ENCODE measurements at places on chromosomes 16 and 17.

- no peak for DNase-seq
These were observed 42.6 kb downstream of the TSC2 start for GRCh38 chr16:2090481-2090776.

GRCh38 chr16:1362807-1363206 lies 11.1 kb downstream of the GNPTG start:
- no peak for DNase-seq

DNA sequence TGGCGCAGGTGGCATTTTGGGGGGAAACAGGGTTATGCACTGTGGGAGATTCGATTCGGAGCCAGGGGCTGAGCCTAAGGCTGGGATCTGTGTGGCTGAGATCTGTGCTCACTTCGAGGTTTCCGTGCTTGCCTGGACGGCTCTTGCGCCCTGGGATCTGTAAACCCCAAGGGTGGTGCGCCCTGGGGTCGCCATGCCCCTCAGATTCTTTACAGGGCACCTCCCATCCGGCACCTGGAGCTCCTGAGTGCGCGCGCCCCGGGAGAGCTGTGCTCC lies 377 bp downstream of the SLC13A5 start:
- no peak for DNase-seq

- no peak for DNase-seq
These were observed 206.5 kb upstream of the IRX3 start for GRCh38 chr16:54493061-54493460.

GRCh38 chr16:1642148-1642547 lies 30.0 kb downstream of the CRAMP1 start:
- no peak for DNase-seq

DNA sequence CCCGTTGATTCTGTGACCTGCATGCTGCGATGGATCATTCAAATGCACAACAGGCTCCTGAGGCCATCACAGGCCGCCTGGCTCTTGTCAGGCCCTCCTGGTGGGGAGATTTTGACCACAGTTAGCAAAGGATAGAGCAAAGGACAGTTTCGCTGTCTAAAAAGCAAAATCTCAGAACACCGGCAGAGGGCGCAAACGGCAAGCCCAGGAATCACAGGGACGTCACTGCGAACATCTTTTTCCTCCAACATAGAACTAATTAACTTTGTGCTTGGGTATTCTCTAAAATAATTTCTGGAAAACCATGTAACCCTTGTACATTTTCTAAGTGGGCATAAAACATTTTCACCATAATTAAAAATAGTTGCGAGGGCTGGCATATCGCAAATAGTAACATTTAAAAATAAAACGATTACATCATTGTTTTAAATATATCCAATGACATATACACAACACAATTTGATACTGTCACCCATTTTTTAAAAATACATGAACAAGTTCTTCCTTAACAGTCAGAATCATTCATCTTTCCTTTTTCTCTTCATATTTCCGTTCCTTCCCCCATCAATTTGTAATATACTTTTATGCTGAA lies 19.7 kb upstream of the SLC47A1 start:
- peak; percentile 77 for DNase-seq

DNA sequence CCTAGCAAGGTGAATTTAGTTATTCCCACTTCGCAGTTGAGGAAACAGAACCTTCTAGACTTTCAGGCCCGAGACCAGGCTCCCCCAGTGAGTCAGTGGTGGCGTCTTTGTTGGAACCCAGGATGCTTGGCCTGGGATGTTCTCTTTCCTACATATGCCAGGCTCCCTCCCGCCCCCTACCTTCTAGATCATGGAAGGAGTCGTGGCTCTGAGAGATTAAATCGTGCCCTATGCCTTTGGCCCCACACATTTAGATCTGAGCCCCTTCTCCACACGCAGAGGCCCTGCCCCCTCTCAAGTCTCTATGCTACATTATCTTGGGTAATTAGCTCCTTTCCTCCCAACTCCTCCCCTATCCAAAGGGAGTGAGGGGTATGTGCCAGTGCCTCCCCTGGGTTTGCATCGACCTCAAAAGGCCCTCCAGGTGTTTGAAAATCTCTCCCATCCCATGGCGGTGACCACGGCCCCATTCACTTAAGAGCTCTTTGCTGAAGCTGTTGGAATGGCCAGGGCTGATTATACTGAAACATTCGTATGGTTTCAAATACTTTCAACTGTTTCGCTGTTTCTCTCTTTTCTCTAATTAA lies 3.0 kb downstream of the NGFR start:
- DNase-seq: no peak

- DNase-seq: no peak
These were observed 317.2 kb upstream of the ZFHX3 start for GRCh38 chr16:73365016-73365551.

GRCh38 chr16:67212766-67213165 lies 13.8 kb downstream of the ELMO3 start:
- no peak for DNase-seq

- DNase-seq: no peak
These were observed 40.7 kb upstream of the SLC6A2 start for GRCh38 chr16:55615071-55615470.

DNA sequence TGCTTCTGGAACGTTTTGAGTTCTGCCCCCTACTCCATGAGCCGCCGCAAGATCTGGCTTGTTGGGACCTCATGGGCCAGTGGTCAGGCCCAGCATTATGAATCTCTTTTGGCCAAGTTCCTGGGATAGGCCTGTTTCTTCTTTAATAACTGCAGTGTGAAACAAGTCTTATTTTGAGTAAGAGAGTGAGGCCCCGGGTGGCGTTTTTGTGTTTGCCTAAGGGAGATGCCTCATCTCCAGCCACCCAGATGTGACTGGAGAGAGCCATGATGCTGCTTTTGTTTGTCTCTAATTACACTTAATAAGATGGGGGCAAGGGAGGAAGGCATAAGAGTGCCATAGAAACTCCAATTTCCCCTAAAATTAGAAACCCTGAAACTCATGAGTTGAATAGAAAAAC lies 39.8 kb downstream of the KSR1 start:
- no peak for DNase-seq

- DNase-seq: no peak
These were observed 61.9 kb upstream of the GSE1 start for GRCh38 chr16:85550953-85551924.

DNA sequence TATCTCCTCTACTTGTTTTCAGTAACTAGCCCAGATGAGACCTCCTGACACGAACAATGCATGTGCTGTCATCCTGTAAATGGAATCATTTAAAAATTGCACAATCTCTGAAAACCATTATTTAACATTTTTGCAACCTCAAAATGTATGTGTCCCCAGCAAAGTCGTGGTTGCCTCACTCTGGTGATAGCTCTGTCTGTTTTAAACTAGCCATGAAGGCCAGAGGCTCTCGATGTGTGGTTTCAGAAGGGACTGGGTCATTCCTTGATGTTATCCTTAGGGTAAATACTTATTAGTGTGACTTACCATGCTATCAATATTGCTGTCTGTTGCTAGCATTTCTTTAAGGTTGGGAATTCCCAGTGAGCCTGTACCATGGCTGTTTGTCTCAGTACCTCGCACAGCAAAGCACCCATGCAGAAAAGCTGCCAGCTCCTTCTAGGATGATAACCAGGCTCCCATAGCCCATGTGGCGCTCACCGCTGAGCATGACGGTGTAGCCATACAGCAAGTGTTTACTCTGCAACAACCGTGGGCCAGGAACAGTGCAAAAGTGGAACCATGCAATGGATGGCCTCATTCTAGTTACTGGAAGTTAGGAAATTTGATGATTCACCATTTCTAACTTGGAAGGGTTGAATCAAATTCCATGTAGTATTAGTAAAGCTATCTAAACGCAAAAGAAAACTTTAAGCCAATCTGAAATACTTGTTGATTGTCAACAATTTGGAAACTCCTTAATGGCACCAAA lies 2.9 kb upstream of the PGS1 start:
- no peak for DNase-seq

GRCh38 chr17:78672871-78673371 lies 95.7 kb upstream of the DNAH17 start:
- DNase-seq: no peak

DNA sequence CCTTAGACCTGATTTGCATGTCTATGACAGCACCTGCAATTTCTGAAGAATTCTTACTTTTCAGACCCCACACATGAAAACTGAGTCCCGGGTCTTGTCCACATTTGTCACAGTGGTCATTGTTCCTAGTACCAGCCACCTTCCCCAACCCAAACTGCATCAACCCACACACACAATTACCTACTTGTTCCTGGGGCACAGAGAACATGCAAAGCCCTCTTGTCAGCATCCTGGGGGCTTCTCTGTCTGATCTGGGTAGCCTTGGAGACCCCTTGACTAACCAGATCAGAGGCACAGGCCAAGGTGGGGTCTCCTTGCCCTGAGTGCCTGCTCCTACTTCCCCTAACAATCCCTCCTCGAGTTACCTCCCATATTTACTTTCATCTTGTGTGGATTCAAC lies 36.7 kb upstream of the PIK3R6 start:
- DNase-seq: peak; percentile 7

DNA sequence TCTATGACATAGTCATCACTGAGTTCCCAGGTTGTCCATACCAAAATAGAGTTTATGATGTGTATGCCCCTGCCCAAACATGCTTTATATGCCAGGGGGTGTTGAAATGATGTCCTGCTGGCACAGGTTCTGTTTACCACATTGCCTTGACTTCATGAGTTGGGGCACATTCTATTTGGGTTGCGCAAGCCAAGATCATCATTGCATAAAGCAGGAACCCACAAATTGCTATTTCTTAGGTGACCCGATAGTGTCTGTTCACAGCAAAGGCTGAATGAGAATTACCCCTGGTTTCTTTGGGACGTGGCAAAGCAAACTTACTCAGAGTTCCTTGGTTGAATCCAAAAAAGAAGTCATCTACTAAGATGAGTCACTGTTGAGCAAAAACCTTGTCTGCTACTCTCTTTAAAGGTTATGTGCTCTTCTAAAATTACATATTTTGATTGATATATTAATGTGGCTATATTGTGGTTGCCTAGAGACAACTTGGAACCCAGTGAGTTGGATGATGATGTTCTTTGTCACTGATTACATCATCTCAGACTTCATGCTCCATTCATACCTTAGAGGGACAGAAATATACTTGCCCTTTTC lies 912.6 kb upstream of the SOX9 start:
- DNase-seq: no peak

DNA sequence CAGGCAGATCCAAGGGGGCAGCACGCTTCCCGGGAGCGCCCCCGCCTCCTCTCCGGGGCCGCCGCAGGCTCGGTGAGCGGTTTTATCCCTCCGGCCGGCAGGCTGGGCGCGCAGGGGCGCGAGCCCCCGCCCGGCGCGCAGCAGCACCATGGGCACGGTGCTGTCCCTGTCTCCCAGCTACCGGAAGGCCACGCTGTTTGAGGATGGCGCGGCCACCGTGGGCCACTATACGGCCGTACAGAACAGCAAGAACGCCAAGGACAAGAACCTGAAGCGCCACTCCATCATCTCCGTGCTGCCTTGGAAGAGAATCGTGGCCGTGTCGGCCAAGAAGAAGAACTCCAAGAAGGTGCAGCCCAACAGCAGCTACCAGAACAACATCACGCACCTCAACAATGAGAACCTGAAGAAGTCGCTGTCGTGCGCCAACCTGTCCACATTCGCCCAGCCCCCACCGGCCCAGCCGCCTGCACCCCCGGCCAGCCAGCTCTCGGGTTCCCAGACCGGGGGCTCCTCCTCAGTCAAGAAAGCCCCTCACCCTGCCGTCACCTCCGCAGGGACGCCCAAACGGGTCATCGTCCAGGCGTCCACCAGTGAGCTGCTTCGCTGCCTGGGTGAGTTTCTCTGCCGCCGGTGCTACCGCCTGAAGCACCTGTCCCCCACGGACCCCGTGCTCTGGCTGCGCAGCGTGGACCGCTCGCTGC lies 832 bp downstream of the CDK5R1 start:
- no peak for DNase-seq

GRCh38 chr17:41642252-41643156 lies 18.1 kb upstream of the KRT17 start:
- DNase-seq: no peak

DNA sequence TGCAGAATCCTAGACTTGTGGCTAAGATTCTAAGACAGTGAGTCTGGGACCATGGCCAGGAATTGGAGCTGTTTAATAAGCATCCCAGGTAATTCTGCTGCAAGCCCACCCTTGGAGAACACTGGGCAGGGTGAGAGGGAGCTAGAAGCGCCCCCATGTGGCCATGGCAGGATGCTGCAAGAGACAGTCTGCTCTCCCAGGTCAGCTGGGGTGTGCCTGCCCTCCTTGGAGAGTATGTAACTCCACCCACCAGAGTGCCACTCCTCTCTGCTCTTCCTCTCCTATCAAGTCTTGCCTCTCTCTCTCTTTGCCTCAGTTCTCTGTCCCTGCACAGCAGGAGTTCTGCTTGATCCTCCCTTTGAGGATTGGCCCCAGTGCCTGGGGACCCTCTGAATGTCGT lies 14.9 kb downstream of the RCVRN start:
- DNase-seq: peak; percentile 56

- DNase-seq: peak; percentile 13
These were observed 13.1 kb upstream of the LASP1NB start for GRCh38 chr17:38912221-38912813.

GRCh38 chr16:55478827-55479429 lies at the start of gene MMP2:
MMP2 (plus strand) TSS chr16:55479198; CDS start chr16:55479480, 282 bp downstream.
- DNase-seq: no peak

DNA sequence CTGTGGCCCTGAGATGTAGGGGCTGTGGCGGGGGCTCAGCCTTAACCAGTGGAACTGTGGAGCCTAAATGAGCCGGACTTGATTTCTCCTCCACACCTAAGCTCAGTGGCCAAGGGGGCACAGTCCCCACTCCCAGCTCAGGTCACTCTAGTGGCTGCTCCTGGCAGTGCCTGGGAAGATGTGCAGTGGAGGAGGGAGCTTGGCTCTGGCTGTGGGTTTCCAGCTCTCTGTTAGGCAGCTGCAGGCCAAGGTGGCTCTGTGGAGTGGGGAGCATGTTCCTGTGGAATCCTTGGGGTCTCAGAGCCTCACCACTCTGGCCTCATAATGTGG lies 76.3 kb downstream of the AMFR start:
- DNase-seq: no peak

GRCh38 chr16:85046472-85046916 lies 18.9 kb downstream of the KIAA0513 start:
- DNase-seq: no peak

- no peak for DNase-seq
These were observed 18.9 kb downstream of the TEX2 start for GRCh38 chr17:64244165-64244564.

DNA sequence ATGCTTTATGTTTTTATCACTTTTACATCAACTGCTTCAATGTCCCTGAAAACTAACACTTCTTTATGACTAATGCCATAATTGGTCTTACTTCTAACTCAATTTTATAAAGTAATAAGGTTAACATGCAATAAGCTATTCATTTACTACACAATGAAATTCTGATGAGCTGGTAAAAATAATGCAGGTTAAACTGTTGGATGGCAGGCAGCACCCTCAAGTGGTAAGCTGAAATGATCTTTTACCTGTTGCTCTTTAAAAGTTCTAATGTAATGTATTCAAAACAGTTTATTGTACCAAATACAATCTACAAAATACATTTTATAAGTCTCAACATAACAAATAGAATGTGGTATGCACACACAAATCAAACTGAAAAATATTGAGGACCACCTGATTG lies 1280.3 kb downstream of the CDH8 start:
- no peak for DNase-seq

- DNase-seq: no peak
These were observed 20.4 kb downstream of the RAI1 start for GRCh38 chr17:17701658-17702057.

GRCh38 chr17:6099492-6099891 lies 29.3 kb downstream of the WSCD1 start:
- DNase-seq: no peak

- DNase-seq: no peak
These were observed 690.1 kb downstream of the WWOX start for GRCh38 chr16:78789561-78789960.
